Mammary microvascular endothelial cell (primary cell): ENCODE measurements at places on chromosomes 1 and 21. TPM values are rescaled to one million over a fixed set of nuclear protein-coding genes. Genes with fewer than 3 reads are reported as not detected.

Gene FALEC
- not detected in 2 replicates for total RNA-seq

Gene SPATA46
- total RNA-seq, result not detected in 2 replicates

Gene PROK1
- not detected in 2 replicates for total RNA-seq

Gene CRNN
- total RNA-seq, result not detected in 2 replicates

Gene GPR3
- 2.0 and 2.1 TPM in 2 replicates for total RNA-seq

Gene ADGRL4
- 166 and 170 TPM in 2 replicates for total RNA-seq

Gene DDOST
- 301 and 336 TPM in 2 replicates for total RNA-seq

Gene NTMT2
- total RNA-seq, result not detected in 2 replicates

Gene SYPL2
- 0.05 and 0.33 TPM in 2 replicates for total RNA-seq

Gene OPRD1
- total RNA-seq, result not detected in 2 replicates

Gene TPTE
- not detected in 2 replicates for total RNA-seq

Gene CHTOP
- 37.8 and 48.0 TPM in 2 replicates for total RNA-seq

Gene LCE1C
- not detected in 2 replicates for total RNA-seq

Gene KISS1
- total RNA-seq, result 12.6 and 21.9 TPM in 2 replicates

Gene GPR37L1
- not detected in 2 replicates for total RNA-seq

Gene FCRL4
- not detected in 2 replicates for total RNA-seq

Gene PAQR6
- 0.20 TPM in 1 of 2 replicates, not detected in the other for total RNA-seq

Gene ASAP3
- total RNA-seq, result 3.8 and 5.5 TPM in 2 replicates

Gene ARHGEF16
- 0.80 and 1.0 TPM in 2 replicates for total RNA-seq

Gene DNALI1
- total RNA-seq, result 0.20 and 0.34 TPM in 2 replicates

Gene AIRE
- 0.15 TPM in 1 of 2 replicates, not detected in the other for total RNA-seq

Gene BLZF1
- 20.1 and 25.3 TPM in 2 replicates for total RNA-seq
